ENCODE measurements at places on chromosomes 2 and 18.

- DNase-seq = peak; percentile 20
These were observed 141.5 kb downstream of the SPHKAP start for GRCh38 chr2:228039752-228040534.

DNA sequence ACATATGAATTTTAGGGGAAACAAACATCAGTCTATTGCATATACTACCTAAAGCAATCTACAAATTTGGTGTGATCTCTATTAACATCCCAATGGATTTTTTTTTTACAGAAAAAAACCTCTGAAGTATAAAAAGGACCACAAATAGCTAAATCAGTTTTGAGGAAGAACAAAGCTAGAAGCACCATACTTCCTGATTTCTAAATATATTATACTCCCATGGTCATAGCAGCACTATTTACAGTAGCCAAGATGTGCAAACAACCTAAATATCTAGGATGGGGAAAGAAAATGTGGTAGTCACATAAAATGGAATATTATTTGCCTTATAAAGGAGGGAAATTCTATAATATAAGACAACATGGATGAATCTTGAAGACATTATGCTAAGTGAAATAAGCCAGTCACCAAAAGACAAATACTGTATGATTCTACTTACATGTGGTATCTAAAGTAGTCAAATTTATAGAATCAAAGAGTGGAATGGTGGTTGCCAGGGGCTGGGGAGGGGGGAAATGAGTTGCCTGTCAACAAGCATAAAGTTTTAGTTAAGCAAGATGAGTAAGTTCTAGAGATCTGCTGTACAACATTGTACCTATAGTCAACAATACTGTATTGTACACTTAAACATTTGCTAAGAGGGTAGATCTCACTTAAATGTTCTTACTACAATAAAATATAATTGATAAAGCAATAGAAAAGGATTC, 17.6 kb upstream of the CASP8 start:
- no peak for DNase-seq

DNA sequence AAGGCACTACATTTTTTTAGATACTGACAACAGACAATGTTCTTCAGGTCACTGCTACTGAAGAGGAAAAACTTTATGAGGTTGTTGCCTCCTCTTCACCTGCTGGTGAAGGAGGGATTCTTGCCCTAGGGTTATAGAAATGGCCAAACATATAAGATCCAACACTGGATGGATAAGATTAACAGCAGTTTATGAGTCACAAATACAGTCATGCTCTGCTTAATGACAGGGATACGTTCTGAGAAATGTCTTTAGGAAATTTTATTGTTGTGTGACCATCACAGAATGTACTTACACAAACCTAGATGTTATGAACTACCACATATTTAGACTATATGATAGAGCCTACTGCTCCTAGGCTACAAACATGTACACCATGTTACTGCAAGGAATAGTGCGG, 57.4 kb upstream of the AMMECR1L start:
- DNase-seq = no peak

GRCh38 chr2:31163011-31163539, 24.8 kb upstream of the GALNT14 start:
- DNase-seq = no peak

DNA sequence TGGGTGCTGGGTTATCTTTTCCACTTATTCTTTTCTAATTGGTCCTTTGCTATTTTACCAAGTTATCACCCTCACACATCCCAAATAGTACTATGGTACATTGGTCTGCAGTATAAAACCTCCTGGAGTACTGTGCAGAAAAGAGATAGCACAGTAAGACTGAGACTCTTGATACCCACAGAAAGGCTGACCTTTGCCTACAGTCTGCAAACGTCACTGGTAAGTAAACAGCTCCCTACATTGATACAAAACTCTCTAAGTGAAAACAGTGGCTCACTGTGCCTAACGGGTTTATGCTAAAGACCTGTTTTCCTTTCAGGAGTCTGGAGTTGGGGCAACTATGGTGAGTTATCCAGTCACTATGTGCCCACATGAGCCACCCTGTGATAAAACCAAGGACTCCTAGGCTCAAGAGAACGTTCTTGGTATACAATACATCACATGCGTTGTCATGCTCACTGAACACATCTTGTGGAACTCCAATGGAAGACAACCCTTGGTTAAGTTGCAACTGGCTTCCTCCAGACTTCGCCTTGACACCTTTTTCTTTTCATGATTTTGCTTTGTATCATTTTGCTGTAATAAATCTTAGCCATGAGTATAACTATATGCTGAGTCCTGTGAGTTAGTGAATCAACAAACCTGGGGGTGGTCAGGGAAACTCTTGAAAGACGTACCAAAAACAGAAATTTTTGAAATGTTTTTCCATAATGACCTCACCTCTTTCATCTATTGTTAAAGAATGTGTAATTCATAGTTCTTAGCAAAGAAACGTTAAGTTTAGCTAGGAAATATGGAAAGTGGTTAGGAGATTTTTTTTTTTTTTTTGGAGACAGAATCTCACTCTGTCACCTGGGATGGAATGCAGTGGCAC, 104.9 kb downstream of the C2orf74 start:
- DNase-seq = no peak

DNA sequence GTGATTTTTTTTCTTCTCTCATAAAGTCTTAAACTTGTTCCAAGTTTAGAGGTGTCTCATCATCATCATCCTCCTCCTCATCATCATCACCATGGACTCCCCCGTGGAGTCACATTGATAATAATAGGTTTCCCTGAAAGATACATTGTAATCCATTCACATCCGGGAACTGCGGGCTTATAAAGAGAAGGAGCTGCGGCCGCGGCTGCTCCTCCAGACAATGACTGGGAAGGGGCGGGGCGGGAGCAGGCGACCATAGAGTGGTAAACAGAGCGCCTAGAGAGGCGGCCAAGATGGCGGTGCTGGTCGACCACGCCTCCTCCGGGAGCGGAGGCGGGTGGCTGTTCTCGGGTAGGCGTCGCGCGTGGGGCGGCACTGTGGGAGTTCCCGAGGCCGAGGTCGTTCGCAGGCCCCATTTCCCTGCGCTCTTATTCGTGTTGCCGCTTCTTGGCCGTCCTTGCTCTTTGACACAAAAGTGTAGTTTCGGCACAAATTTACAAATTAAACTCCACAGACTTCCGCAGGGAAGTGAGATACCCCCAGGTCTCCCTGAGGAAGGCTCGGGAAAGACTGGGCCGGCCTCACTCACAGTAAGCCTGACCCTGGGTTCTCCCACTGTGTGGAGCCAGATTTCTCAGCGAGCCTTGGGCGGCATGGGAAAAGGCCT, 1.8 kb upstream of the TCF4 start:
- peak; percentile 92 for DNase-seq

DNA sequence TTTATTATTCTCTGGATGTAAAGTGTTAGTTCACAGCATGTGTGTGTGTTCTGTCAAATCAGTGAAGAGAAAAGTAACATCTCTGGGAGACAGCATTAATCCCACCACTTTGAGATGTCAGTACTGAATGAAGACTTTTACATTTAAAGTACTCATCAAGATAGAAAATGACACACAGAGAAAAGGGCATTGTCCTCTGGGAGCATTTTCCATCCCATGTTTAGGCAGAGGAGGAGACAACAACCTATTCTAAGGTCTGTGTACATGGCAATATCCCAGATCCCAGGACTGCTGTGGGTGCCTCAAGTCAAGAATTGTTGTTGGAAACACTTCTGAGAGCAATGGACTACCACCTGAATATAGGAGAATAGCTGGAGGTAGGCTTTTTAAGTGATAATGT, 201.5 kb downstream of the PPP1R1C start:
- DNase-seq = no peak

DNA sequence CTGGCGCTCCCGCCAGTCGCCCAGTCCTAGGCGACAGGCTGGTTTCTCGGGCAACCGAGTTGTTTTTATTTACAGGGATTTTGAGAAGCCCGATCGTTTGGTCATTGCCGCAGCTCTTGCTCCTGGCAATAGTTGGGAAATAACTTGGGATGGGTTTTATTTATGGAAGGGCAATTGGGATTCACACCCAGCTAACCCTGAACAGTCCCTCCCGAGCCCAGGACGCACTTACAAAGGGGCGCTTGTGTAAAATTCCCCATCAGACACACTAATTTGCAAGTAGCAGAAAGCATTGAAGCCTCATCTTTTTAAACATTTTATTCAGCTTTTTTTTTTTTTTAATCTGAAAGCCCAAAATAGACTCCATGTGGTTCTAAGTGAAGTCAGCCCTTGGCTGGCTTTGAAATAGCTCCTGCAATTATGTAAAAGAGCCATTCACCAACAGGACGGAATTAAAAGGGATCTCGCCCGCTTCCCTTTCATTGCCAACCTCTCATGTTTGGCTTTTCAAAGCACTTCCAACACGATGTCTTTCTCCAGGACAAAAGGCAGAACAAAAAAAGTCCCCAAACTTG, 3.6 kb upstream of the GBX2 start:
- no peak for DNase-seq

DNA sequence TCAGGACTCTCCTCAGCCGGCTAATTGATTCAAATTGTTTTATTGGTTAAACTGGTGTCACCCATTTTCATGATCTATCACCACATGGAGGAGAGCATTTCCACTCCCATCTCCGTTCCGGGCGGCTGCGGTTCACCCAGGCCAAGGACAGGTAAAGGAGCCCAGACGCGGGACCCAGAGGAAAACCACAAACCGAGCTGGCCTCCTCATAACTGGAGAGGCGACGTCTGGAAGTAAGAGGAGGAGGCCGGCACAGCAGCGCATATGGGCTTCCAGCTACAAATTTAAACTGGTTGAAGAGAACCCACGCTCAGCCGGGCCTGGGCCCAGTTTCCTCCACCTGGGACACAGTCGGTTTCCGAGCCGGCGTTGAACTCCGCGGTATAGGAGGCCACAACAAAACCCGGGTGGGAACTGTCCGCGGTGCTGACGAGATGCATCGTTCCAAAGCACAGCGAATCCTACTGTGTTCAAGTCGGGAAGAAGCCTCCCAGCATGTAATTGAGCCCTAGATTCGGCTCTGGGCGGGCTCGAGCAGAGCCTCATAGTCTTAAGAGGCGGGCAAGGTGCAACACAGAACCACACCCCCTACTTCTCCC, 3.0 kb upstream of the SKOR2 start:
- no peak for DNase-seq

DNA sequence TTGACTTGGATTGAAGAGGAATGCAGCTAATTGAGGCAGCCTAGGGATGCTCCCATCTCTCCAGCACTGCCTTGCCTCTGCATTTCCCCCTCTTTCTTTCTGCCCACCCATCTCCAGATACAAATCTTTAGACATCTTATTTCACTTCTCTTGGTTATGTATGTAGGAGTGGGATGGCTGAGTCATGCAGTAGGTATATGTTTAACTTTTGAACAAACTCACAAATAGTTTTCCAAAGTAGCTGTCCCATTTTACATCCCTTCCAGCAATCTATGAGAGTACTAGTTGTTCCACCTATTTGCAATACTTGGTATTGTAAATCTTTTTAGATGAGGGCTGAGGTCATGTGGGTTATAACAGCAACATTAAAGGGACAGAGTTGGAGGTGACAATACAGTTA, 329.9 kb downstream of the DYSF start:
- DNase-seq = no peak

DNA sequence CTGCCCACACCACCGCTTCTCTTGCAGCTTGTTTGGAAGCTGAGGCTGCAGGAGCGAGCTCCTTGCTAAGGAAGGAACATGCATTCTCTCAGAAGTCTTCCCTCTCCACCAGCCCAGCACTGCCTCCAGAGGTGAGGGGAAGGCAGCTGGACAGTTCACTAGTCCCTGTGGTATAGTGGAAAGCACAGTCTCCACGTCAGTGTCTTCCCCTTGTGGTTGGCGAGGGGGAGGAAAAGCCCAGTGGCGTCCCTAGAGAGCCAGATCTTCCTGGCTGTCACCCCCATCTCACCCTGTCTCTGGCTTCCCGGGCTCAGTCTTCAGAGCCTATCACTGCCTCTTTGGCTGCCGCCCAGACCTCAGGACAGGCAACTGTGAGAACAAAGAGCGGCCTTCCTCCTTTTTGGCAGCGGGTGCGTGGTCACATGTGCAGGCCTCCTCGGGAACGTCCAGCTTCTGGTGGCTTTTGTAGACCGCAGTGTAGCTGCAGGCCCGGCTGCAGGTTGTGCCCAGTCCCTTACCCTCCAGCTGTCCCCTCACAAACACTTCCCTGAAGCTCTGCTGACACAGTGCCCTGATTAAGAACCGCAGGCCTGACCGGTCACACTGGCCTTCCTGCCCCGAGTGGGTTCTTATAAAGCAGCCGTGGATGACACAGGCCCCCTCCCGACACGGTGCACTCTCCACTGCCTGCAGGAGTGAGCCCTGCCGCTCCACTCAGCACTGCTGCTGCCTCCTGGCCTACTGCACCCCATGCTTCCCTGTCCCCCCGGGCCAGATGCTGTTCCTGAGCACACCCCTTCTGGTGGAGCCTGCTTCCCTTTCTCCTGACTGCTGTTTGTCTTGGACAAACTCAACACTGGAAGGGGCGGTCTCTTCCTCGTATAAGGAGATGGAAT, 90.9 kb downstream of the RNF144A start:
- no peak for DNase-seq

DNA sequence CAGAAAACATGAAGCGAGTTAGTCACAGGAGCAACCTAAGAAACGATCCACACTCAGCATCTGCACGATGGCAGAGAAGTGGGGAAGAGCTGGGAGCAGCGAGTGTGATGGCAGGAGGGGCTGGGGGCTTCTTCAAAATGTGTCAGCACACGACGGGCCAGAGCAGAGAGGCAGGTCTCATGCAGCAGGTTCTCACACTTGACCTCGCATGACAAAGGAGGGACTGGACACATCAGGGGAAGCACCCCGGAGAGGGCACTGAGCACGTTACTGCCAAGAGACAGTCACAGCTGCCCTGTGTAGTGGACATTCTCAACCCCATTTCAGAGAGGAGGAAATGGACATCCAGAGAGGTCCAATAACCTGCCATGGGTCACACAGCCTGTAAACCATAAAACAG, 104.1 kb upstream of the CAPN13 start:
- no peak for DNase-seq

DNA sequence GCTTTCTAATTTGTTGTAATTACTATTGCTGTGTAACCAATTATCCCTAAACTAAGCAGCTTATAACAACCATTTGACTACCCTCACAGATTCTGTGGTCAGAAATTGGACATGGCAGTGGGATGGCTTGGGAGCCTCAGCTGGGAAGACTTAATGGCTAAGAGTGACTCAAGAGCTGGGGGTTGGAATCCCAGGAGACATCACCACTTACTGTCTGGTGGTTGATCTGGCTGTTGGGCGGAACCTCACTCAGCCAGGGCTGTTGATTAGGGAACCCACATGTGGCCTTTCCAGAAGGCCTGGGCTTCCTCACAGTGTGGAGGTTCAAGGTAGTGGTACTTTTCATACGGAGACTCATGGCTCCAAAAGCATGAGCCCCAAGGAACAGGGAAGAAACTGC, 49.8 kb downstream of the E2F6 start:
- DNase-seq = no peak

- DNase-seq = no peak
These were observed 22.0 kb downstream of the DRC1 start for GRCh38 chr2:26423750-26424149.

DNA sequence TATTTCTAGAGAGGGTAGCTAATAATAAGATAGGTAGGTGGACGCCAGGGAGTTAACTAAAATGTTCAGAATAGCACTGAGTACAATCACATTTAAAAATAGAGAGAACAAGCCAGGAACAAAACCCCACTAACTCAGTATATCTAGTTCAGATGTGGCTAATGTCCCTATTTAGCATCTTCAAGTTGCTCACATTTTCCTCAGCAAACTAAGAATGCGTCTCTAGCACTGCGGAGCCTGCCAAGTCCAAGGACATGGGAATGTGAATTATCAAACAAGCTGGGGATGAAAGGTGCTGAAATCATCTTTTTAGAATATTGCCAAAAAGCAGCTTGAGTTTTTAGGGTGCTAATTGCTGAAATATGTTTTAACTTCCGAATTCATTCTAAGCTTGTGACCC, 398.5 kb upstream of the FIGN start:
- no peak for DNase-seq
